Activated CD4-positive, alpha-beta T cell treated with anti-CD3 and anti-CD28 coated beads, Interleukin-2, amount 50 U/mL, for 48 hours (primary cell): ENCODE measurements at places on chromosomes 11 and 22.

GRCh38 chr11:44366741-44367140, 56.8 kb upstream of the ALX4 start:
- DNase-seq: no peak

DNA sequence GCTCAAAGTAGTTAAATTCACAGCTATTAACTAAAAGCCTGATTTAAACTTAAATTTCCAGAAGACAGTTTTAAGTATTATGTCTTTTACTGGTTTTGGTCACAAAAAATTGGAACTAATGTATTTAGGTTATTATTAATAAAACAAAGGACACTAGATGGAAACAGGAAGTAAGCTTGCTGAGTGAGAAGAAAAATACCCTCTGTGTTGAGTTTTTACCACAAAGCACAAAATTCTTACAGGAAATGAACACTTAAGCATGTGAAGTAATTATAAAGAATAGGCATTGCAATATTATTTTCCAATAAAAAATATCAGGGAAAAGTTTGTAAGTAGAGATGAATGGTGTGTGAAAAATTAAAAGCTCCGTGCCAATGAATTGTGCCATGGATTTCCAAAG, 46.3 kb downstream of the PIK3C2A start:
- DNase-seq: no peak

GRCh38 chr11:120248551-120249278, 8.8 kb downstream of the POU2F3 start:
- DNase-seq: no peak

GRCh38 chr11:126886085-126886484, 114.5 kb downstream of the KIRREL3 start:
- DNase-seq: no peak

- no peak for DNase-seq
These were observed 719.8 kb upstream of the LRRC4C start for GRCh38 chr11:42179216-42179615.

- DNase-seq: no peak
These were observed 9.0 kb upstream of the MARK2 start for GRCh38 chr11:63829823-63830489.

GRCh38 chr11:2256951-2257700, 13.3 kb downstream of the ASCL2 start:
- DNase-seq: no peak

GRCh38 chr11:70727899-70728620, 329.7 kb downstream of the CTTN start:
- no peak for DNase-seq

DNA sequence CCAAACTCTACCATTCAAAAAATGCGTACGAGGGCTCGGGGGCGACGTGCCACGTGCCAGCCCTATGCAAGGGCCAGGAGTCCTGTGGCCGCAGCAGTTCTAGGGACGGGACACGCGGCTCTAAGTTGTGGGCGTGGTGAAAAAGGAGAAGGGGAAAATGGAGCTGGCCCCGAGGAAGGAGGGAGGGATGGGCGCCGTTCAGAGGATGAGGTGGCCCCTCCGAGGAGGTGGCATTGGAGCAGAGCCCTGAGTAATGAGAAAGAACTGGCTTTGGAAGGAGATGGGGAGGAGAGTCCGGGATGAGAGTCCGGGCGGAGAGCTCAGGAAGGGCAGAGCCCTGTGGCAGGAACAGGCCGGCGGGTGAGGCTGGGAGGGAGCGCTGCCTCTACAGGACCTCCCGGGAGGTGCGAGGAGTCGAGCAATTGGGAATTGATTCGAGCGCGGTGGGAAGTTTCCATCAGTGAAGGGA, 21.0 kb downstream of the OTUB1 start:
- no peak for DNase-seq

DNA sequence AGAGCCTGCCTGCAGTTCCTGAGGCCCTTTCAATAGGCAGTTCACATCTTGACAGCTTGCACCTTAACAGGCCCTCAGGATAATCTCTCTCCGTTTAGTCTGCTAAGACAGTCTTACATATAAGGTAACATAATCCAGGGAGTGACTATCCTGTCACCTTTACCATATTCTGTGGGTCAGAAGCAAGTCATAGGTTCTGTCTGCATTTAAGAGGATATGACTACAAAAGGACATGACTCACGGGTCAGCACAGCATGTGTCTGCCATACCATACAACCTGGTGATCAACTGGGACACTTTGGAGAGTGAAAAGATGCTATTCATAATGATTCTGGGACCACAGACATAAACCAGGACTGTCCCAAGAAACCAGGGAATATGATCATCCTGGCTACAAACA, 611.1 kb downstream of the SOX6 start:
- DNase-seq: no peak

- DNase-seq: no peak
These were observed 73.0 kb downstream of the UBASH3B start for GRCh38 chr11:122728561-122728960.

- no peak for DNase-seq
These were observed 9.6 kb downstream of the MTMR3 start for GRCh38 chr22:29892315-29893156.

- no peak for DNase-seq
These were observed 862 bp upstream of the PDXP start for GRCh38 chr22:37657590-37658132.

GRCh38 chr11:121300972-121301699, 8.6 kb downstream of the SC5D start:
- no peak for DNase-seq

GRCh38 chr11:73275381-73275750, 3.2 kb downstream of the P2RY6 start:
- no peak for DNase-seq

DNA sequence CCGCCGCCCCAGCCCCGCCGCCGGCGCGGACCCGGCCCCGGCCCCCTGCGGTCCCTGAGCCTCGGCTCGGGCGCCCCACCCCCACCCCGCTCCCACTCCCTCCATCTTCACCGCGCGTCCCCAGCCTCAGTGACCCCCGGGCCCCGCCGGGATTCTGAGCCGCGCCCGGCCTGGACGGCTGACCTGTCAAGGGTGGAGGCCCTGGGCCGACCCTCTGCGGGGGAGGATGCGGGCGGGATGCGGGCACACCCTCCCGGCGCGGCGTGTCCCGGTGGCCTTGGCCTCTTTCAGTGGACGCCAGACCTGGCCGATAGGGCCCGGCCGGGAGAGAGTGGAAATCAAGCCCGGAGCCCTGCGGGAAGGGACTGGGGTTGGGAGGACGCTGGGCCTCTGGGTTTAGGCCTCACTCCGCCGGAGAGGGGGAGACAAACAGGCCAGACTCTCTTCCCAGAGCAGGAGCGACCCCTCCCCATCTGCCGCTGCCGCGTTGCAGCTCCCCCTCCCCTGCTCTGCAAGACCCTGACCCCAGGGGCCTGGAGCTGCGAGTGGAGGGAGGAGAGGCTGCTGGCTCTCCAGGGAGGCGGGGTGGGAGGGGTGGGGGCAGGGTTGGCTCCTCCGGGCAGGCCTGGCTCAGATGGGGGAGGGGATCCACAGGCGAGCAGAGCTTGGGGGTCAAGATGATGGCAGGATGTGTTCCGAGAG, 525 bp downstream of the MAPK8IP2 start:
- DNase-seq: no peak

- DNase-seq: no peak
These were observed 254.9 kb downstream of the TMEM135 start for GRCh38 chr11:87292598-87292997.

DNA sequence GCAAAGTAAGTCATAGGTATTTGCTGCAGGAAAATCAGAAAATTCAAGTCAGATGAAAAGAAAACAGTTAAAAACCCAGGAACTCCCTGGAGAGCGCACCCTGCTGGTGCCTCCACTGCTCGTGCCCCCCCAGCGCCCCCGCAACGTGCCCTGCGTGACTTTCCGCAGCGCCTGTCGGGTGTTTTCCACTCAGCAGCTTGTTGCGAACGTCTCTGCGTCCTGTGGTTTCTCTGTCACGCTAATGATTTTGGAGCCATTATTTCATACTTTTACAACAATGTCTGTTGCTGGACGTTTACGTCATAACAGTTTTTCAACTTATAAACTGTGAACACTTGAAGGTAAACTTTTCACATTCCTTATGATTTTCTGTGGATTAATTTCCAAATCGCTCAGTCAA, 5.0 kb downstream of the CRELD2 start:
- no peak for DNase-seq

- DNase-seq: peak; percentile 78
These were observed at the start of gene MFNG for GRCh38 chr22:37486224-37486845. Gene MFNG, minus strand, starts transcription at chr22:37486384. Its CDS starts 207 bp downstream, at chr22:37486177.

GRCh38 chr11:73875380-73875779, 1.3 kb downstream of the COA4 start:
- no peak for DNase-seq

- DNase-seq: no peak
These were observed 343.6 kb upstream of the MTNR1B start for GRCh38 chr11:92625894-92626293.

DNA sequence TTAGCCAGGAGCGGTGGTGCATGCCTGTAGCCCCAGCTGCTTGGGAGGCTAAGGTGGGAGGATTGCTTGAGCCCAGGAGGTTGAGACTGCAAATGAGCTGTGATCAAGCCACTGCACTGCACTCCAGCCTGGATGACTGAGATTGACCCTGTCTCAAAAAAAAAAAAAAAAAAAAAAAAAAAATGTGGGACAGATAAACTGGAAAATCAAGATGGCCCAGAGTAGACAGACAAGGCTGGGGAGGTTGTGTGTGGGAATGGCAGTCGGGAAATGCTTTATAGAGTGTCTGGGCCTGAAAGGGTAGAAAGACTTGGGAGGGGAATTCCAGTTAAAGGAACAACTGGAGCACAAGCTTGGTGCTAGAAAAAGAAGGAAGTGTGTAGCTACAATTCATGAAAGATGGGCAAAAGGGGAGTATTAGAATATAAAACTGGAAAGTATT, 18.2 kb upstream of the WDR74 start:
- DNase-seq: no peak

DNA sequence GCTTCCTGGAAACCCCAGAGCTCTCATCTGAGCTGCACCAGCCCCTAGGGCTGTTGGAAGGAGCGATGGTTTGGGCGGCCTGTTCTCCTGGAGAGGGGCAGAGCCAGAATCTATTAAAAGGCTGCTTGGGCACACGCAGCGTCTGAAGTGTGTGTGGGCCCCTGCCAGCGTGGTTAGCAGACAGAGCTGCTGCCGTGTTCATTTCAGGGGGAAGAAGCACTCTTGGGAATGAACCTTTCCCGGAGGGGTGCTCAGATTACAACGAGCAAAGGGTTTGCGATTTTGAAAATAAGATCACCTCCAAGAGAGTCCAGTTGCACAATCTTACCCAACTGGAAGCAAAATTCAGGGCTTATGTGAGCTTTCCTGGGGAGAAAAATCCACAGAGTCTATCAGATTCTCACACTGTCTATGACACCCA, 12.9 kb downstream of the ANO1 start:
- no peak for DNase-seq

GRCh38 chr22:48744967-48745841, 1082.5 kb downstream of the BRD1 start:
- no peak for DNase-seq

- DNase-seq: no peak
These were observed 135.5 kb downstream of the ETS1 start for GRCh38 chr11:128451652-128452470.

GRCh38 chr22:39524753-39525657, 4.6 kb downstream of the ATF4 start:
- DNase-seq: no peak
